Right renal pelvis (tissue), 4 donors: ENCODE measurements at places on chromosomes 1 and 21. TPM values are rescaled to one million over a fixed set of nuclear protein-coding genes. Genes with fewer than 3 reads are reported as not detected.

The ARMH1 gene
- 6.5 TPM for polyA plus RNA-seq

The SPRR1A gene
- not detected for polyA plus RNA-seq

The GPR25 gene
- not detected for polyA plus RNA-seq

The FCRL2 gene
- polyA plus RNA-seq = not detected

The S100A8 gene
- polyA plus RNA-seq = 4.5 TPM
